ENCODE measurements at places on chromosomes 16 and 17.

GRCh38 chr16:69711115-69711740 lies 15.1 kb downstream of the NQO1 start:
- no peak for DNase-seq

- DNase-seq, result no peak
Observed at GRCh38 chr16:17414421-17414820, 56.3 kb downstream of the XYLT1 start.

DNA sequence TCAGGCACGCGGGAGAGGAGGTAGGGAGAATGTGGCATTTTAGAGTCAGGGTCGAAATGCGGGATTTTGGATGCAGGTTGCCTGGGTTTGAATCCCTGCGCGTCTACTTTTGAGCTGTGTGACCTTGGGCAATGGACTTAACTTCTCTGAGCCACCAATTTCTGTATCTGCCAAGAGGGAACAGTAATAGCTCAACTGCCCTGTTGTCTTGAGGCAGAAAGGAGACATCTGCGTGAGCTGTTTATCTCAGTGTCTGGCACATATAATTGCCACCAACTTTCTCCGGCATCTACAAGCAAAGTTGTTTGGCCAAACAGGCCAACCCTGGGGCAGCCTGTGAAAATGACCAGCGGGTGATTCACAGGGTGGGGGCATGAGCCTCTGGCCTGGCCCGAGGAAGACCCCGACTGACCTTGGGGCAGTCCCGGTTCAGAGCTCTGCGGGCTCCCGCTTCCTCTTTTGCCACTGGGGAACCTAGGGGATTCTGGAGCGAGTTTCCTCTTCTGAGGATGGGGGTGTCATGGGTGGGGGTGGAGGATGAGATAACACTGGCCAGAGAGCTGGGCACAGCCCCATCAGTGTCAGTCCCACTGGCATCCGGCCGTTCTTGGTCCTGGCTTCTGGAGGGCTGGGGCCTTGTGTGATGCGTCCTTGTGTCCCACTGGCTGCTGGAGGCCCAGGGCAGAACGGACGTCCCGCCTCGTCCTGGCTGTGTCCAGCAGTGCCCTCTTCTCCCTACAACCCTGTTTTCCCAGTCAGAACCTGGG lies 1.3 kb downstream of the SNN start:
- no peak for DNase-seq

DNA sequence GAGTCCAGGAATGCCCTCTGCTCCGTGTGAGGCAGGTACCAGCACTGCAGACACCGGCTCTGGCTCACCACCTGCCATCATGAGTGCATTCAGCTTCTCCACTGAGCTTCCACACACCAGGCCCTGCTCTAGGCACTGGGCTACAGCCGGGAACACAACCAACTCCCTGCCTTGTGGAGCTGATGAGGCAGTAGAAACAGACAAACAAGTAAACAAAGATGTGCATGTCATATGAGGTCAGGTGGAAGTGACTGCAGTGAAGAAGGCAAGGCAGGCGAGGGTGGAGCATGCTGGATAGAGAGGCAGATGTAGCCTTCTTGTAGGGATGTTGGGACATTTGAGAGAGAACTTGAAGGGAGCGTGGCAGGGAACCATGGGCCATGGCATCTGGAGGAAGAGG lies 5.0 kb downstream of the NLRC5 start:
- DNase-seq, result no peak

DNA sequence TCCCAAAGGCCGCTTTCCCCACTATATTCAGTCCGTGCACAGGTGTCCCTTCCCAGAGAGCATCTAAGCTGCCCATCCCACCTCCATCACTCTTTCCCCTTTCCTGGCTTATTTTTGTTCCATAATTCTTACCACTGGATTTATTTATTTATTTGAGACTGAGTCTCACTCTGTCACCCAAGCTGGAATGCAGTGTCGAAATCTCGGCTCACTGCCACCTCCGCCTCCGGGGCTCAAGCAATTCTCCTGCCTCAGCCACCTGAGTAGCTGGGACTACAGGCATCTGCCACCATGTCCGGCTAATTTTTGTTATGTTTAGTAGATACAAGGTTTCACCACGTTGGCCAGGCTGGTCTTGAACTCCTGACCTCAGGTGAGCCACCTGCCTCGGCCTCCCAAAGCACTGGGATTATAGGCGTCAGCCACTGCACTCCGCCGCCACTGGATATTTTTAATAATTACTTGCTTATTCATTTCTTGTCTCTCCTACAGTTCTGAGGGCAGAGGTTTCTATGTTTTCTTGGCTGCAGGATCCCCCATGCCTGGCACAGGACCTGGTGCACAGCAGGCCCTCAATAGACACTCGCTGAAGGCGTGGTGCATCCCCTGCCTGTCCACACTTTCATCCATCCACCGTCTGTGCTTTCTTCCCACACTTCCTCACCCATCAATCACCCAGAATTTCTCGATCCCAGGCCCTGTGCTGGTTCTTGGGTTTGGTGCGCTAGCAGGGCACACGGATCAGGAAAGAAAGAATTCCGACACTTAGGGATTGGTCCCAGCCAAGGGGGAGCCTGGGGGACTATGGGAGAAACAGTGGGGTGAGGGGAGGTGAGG lies 9.9 kb upstream of the ADGRG1 start:
- no peak for DNase-seq

DNA sequence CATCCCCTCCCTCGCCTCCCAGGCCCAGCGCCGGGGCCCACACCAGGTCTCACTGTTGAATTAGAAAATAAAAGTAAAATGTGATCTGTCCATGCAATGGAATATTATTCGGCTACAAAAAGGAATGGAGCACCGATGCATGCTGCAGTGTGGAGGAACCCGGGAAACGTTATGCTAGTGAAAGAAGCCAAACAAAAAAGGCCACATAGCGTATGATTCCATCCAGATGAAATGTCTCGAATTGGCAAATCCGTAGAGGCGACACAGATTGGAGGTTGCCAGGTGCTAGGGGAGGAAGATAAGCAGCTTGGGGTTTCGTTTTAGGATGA lies 972 bp upstream of the ADCY9 start:
- no peak for DNase-seq

DNA sequence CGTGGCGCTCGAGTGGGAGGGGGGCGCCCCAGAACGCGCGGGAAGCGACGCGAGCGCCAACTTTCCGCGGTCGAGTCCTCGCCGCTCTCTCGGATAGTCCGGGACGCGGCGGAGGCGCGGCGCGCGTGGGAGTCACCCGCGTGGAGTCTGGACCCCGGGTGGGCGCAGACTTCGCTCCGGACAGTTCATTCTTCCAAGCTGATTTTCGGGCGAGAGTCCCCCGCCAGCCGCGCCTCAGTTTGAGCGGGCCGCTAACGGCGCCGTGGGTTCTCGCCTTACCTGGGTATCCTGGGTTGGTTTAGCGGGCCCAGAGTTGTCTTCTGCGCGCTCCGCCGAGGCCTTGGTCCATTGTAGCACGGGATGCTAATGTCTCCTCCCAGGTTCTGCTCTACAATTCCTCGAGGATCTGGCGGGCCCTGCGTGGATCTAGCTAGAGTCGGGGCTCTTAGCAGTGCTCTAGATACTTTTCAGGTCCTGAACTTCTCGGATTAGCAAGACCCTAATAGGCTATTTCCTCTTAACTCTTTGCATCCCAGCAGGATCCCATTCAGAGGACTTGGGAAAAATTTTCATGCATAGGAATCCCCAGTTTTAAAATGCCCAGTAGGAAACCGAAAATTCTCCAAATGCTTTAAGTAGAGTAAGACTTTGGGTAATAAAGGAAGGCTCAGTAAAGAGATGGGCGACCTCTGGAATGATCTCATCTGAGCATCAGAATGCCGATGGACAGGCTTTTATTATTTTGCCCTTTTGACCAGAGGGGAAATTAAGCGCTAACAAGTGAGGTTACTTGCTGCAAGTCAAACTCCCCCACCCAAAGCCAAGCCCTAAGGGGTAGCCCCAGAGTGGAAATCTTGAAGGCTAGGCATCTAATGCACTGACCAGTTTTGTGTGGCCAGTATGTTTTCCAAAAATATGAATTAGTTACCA lies 537 bp upstream of the GJC1 start:
- no peak for DNase-seq

- no peak for DNase-seq
Observed at GRCh38 chr17:31446195-31446967, 54.9 kb downstream of the RAB11FIP4 start.

DNA sequence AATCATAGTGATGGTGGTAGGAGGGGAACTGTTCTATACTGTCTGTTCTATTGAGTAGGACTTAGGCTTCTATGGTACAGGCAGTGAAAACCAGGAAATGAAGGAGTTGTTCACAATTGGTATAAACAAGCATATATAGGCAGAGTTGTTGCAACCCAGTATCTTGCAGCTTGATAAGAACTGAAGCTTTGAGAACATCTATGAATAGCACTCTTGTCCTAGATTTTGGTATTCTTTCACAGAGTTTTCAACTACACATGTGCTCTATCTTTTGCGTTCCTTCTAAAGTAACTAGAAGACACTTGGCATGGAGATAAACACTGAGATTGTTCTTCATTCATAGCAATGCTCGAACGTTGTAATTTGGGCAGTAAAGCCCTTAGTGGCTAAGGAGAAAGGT lies 91.8 kb downstream of the KCNJ2 start:
- no peak for DNase-seq

DNA sequence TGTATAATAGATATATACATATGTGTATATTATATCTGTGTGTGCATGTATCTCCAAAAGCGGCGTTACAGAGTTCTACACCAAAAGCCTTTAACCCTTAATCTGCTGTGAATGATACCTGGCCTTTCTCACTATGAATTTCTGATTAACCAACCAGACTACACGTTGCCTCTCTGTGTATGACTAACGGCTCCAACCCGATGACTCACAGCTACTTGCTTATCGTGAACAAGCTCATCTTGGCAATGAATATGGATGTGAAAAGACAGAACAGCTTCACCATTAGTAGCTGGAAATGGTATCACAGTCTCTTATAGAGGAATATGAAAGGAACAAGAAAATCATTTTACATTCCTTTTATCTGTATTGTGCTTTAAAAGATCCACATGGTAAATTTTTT lies 23.8 kb upstream of the ARHGAP44 start:
- no peak for DNase-seq

- DNase-seq, result no peak
Observed at GRCh38 chr17:57356153-57356718, 99.9 kb downstream of the MSI2 start.

GRCh38 chr16:3036726-3037315 lies at the start of gene BICDL2:
BICDL2 (minus strand) TSS chr16:3036944; CDS start chr16:3035496, 1,448 bp downstream.
- no peak for DNase-seq

GRCh38 chr17:43701318-43701743 lies 39.6 kb upstream of the MEOX1 start:
- peak; percentile 35 for DNase-seq

DNA sequence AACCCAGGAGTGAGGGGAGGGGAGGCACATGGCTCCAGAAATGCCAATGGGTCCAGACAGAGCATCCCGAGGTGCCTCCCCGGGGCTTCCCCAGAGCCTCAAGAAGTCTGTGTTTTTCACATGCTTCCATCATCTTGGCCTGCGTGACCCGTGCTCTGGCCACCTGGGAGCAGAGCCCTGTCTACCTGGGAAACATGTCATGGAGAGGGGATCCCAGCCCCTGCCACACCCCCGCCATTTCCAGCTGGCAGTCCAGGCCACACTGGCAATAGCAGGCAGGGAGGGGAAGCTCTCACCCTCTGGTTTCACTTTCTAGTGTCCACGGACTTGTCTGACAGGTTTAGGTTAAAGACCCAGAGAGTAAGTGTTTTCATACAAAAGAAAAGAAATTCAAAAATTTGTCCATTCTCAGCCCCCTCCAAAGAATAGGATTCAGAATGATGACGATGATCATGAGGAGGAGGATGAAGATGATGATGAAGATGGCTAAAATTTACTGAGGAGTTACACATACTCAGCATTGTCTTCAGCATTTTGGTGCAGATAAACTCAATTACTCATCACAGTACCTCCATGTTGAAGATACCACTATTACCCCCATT lies 9.0 kb downstream of the SMIM5 start:
- no peak for DNase-seq

GRCh38 chr17:5715478-5715877 lies 131.2 kb upstream of the NLRP1 start:
- no peak for DNase-seq

- DNase-seq, result no peak
Observed at GRCh38 chr17:41738801-41739112, 4.3 kb upstream of the HAP1 start.

GRCh38 chr16:67260426-67261063 lies 11.8 kb downstream of the SLC9A5 start:
- DNase-seq, result no peak

DNA sequence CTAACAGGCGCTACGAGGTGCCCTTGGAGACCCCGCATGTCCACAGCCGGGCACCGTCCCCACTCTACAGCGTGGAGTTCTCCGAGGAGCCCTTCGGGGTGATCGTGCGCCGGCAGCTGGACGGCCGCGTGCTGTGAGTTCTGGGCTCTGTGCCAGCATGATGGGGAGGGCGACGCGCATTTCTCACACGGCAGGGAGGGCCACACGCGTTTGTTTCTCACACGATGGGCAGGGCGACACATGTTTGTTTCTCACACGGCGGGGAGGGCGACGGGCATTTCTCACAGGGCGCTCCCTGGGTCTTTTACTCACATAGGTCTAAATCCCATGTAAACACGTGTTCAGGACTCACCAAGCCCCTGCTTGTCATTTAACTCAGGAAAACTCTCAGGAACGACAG lies 4.4 kb downstream of the GAA start:
- no peak for DNase-seq
